Activated CD4-positive, alpha-beta T cell treated with anti-CD3 and anti-CD28 coated beads, Interleukin-2, amount 50 U/mL, for 48 hours (primary cell): ENCODE measurements at places on chromosomes 5 and 9.

- no peak for DNase-seq
Measured at GRCh38 chr5:156396063-156396829, 69.3 kb downstream of the SGCD start.

DNA sequence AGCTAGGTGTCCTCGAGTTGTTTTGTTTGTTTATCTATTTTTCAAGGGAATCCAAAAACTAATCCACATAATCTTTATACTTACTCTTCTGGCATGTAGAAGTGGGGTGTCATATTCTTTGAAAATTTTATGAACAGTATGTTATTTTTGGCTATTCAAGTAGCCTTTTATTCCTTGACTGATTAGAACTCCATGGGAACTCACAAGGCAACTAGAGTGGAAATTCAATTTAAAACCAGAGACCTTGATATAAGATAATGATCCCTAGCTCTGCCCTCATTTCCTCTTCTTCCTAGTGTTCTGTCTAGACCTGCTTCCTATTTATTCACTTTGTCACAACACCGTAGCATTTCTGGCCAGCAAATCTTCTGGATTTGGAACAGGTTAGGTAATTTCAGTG lies 1123.7 kb upstream of the C9orf72 start:
- no peak for DNase-seq

- DNase-seq = no peak
Measured at GRCh38 chr5:139634028-139634325, 14.2 kb upstream of the CXXC5 start.

- no peak for DNase-seq
Measured at GRCh38 chr9:100602342-100602801, 24.5 kb downstream of the CAVIN4 start.

DNA sequence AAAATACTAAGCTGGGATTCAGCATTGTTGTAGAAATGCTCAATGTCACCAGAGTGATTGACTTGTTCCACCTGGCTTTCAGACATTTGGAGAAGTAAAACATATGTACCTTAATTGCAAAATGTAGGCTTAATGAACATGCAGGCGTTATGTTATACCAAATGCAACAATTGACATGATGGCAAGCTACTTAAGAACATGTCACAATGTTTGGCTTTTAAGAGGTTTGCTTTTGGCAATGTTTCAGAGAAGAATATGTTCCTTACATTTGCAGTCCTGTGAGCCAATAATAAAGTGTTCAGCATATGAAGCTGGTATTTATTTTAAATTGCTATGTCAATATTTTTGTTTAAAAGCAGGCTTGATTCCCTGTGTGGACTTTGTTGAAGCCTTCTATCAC lies 111.7 kb upstream of the NUDT12 start:
- no peak for DNase-seq

DNA sequence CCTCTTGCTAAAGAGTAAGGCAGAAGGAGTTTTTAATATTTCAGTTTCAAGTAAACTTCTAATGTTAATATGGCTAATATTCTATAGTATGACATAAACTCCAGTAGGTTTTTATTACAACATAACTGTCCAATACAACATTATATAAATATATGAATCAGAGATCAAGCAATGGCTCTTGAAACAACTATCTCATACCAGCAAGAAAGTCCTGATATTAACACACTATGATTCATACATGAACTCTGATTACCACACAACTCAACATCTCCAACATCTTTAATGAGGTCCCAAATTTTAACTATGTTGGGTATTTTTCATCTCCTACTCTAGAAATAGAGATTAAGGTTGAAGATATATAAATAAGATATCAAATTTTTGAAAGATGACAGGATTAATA lies 878.3 kb downstream of the TLE1 start:
- no peak for DNase-seq

DNA sequence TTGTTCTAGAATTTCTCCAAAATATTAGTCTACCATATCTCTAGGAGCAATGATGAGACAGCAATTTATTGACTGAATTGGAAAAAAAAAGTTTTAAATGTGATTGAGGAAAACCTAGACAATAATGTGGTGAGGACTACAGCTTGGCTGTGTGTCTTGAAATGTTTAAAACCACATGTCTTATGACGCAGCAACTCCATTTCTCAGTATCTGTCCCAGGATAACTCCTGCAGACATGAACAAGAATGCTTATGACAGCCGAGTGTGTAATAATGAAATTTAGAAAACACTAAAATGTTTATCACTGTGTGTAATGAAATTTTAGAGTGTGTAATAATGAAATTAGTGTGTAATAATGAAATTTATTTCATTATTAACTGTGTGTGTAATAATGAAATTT lies 254.1 kb upstream of the DAPK1 start:
- DNase-seq = no peak

- DNase-seq = no peak
Measured at GRCh38 chr9:116355153-116355921, 201.7 kb downstream of the PAPPA start.

DNA sequence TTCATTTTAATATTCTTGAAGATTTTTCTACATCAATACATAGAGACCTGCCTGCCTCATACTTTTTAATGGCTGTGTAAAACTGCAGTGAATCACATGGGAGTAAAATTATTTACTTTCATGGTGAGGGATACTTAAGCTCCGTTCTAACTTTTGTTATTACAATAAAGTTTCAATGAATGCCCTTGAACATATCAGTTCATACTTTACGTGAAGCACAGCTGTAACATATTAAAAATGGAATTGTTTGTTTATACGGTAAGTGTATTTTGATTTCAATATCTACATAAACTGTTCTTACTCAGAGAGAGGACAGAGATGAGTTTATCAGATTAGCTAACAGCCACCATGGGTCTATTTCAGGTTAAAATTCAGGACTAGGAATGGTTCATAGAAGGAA lies 155.1 kb downstream of the NR3C1 start:
- no peak for DNase-seq

DNA sequence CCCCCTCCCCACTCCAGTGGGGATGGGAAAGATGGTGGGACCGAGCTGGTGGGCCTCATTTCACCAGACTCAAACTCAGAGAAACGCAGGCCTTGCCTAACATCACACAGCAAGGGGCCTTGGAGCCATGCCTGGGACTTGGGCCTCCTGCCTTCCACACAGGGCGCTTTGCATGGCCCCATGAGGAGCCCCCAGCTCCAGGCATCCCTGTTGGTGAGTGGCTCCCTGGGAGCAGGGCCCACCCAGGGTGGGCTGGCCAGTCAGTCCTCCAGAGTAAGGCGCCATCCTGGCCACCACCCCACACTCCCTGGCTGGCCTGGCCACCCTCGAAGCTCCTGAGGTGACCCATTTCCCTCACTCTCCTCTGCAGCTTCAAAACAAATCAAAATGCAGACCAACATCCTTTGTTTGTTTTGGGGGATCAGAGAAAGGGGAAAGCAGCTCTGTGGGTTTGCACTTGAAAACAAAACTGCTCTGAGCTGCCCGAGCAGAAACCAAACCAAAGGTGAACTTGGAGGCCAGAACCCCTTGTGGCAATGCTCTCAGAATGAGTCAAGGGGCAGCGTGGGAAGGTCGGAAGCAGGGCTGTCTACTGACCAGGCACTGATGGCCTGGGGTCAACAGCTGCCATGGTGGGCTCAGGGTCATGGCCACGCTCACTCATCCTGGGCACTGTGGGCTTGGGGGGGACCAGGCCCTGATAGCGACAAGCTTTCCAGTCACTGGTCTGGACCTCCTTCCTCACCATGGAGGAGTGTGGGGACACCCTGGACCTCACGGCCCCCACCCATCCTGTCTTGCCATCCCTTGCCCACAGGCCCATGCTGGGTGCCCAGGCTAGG lies 37.0 kb upstream of the VDAC1 start:
- DNase-seq = no peak

DNA sequence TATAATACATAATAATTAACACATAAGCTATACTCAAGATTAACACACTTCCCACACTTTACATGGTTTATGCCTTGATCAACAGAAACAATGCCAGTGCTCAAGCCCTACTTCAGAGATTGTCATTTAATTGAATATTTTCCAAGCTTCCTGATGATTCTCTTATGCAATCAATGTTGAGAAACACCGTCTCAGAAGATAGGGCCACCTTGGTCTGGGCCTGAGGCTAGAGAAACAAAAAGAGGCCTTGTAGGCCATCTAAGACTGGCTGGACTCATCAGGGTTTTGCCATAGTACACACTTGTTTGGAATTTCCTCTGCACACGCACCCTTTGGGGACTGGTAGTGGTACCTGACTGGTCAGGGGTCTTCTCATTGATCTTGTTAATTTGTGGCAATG lies 16.3 kb downstream of the C9orf152 start:
- no peak for DNase-seq

DNA sequence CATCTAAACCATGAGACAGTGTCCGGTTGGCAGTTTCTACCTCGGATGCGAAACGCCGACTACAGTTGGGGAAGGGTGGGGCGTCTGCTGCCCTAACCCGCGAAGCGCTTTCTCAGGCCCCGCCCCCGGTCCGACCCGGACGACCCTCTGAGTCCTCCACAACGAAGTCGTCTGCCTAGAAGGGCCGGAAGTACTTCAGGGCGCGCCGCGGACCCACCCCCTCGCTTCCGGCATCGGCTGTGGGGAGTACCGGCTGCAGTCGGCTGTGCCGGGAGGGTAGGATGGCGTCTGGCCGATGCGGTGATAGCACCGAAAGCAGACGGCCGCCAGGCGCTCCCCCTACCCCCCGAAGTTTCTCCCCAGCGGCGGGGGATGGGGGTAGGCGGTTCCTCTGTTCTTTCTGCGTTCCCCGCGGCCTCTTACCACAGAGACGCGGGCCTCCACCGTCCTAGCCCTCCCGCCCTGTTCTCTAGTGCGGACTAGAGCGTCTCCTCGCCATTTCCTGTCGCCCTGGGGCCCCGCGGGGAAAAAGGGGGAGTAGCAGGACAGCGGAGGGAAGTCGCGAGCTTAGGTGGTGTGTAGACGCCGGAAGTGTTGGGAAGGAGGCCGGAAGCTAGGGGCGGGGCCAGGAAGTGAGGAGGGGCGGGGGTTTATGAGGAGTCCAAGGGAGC lies at the start of gene TRIM41:
TRIM41 (plus strand) TSS at position 224 of the 671 bp plus-strand sequence. CDS start 719 bp downstream, outside the sequence.
- peak; percentile 99 for DNase-seq

- peak; percentile 75 for DNase-seq
Measured at GRCh38 chr5:151083081-151083676, 2.3 kb upstream of the TNIP1 start.

- no peak for DNase-seq
Measured at GRCh38 chr5:172594431-172594830, 46.6 kb upstream of the NEURL1B start.

GRCh38 chr9:129071526-129072126 lies 9.3 kb upstream of the DOLPP1 start:
- no peak for DNase-seq

- no peak for DNase-seq
Measured at GRCh38 chr5:62483556-62483955, 71.0 kb downstream of the IPO11 start.

DNA sequence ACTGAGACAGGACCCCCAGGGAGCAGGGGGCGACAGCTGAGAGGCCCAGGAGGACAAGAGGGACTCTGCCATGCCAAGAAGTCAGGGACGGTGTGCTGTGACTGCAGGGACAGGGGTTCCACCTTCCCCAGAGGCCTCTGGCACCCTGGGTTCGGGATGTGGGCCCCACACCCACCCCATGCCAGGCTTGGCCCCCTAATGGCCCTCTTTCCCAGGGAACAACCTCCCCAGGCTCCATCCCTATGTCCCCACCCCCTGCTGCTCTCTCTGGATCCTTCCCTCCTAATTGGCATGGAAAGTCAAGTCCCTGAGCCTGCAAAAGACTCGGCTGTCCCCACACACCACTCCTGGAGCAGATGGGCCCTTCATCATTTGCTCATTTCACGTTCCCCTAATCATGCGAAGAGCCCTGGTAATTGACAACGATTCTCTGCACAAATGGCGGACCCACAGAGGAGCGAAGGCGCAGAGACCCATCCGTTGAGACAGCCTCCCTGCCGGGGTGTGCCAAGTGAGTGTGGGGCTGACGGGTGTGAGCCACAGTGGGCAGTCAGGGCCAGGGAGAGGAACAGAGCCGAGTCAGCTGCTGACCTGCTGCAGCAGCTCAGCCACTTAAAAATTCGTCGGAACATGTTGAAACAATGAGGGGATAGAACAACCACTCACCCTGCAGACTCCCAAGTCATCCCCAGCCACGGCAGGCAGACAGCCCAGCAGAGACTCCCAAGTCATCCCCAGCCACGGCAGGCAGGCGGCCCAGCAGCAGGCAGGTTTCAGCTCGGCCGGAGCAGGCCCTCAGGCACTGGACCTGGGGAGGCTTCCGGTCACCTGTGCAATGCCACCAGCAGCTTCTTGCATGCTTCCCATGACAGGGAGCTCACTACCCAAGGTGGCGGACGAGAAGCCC lies 109.0 kb downstream of the VAV2 start:
- no peak for DNase-seq

DNA sequence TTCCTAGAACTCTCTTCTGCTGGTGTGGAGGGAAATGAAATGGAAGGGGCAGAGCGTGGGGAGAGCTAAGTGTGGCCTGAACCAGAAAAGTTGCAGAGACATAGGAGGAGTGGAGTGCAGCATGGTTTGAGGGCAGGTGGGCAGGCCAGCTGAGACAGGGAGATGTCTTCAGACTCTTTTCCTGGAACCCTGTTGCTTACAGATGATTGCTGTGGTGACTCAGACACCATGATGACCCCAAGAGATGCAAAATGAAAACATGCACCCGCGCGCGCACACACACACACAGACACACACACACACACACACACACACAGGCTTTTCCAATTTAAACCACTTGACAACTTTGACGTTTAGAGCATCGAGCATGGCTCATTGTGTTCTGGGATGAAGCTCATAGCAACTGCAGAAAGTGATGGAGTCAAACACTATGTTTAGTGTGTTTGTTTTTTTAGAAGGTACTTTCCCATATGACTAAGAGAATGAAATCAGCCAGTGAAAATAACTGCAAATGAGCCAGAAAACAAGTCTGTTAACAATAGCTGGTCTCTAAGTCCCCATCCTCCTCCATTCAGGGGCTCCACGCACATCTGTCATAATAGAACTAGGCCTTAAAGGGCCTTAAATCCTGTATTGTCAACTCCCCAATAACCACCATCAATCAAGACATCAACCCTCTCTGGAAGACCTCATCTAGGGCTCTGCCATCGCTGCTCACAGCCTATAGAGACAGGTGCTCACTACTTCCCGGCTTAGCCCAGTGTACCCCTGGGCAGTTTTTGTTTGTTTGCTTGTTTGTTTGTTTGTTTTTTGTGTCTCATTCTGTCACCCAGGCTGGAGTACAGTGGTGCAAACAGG lies 9.6 kb downstream of the TMOD1 start:
- peak; percentile 26 for DNase-seq

GRCh38 chr9:2634153-2634552 lies 12.6 kb downstream of the VLDLR start:
- no peak for DNase-seq

DNA sequence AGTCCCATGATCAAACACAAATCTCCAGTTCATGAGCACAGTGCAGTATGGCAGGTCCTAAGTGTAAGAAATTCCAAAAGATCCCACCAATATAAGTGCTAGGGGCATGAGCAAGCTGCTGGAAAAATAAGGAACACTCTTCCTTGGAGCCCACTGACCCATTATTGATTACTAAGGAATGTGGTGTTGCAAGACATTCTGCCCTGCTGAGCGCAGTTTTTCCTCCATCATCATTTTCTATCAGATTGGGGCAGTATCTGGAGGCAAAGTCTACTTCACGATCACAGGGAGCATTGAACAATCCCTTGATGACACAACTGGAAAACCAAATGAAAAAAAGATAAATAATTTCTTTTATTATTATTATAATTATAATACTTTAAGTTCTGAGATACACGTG lies 129.2 kb downstream of the UGCG start:
- no peak for DNase-seq
